Sciatic nerve (tissue), 2 donors: ENCODE measurements at places on chromosomes 2 and 18. TPM values are rescaled to one million over a fixed set of nuclear protein-coding genes. Genes with fewer than 3 reads are reported as not detected.

The PLEKHH2 gene
- 58.9 TPM for total RNA-seq

The HMSD gene
- total RNA-seq, result 7.8 TPM

The FBXO41 gene
- 2.1 TPM for total RNA-seq

The CNDP1 gene
- 0.31 TPM for total RNA-seq

The ADNP2 gene
- 21.0 TPM for total RNA-seq

The BBS5 gene
- 13.5 TPM for total RNA-seq

The SPP2 gene
- total RNA-seq, result not detected

The ANKRD30BL gene
- total RNA-seq, result not detected

The PLEKHB2 gene
- 52.0 TPM for total RNA-seq
